ENCODE measurements at places on chromosomes 3 and 15.

DNA sequence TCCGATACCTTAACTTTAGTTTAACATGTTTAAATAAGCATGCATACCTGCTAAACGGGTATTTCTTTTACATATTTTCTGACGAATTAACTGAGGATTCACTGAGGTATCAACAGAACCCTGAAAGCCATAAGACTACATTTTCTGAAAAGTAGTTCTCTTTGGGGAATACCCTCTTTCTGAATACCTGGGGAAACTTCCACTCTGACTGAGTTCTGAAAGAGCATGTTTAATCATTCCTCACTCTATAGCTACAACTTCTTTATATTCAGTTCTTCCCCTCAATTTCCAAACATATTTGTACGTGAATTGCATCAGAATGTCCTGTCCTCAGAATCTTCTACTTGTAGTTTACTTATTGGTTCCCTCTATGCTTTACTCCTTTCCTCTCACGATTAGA is 403.0 kb downstream of the ROBO1 start:
- DNase-seq, result no peak

DNA sequence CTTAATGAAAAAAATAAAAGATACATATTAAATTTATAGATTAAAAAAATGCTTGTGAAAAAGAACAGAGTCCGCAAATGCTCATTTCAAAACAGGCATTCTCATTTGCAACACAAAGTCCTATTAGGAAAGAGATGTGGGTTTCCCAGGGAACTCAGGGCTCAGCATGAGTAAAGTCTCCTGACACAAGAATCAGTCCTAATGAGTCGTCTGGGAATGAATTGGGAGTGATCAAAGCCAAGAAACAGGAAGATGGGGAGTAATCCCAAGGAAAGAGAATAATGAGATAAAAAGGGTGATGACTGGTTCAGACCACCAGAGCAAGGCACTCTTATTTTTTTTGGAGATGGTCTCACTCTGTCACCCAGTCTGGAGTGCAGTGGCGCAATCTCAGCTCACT is 443.7 kb downstream of the NR2F2 start:
- no peak for DNase-seq

DNA sequence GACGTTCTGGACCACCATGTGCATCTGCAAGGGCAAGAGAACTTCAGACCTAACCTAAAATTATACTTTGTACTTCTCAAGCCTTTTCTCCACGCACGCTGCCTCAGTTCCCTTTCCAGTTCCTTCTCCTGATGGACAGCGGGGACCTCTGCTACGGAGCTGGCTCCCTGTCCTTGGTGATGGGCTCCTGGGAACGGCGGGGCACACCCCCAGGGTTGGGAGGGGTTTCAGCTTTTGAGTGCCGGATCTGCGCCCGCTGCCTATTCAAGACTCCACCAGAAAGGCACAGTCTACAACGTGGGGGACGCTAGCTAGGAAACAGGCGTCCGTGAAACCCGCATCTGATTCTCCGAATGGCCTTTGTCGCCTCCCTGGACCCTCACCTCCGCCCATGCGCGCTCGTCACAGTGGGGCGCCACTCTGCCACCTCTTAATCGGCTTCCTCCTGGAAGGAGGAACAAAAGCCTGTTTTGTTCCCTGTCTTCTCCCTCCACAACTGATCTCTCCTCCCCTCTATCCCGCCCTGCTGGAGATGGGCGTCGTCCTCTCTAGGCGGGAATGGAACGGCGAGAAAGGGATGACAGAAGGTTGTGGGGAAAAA is 2.2 kb downstream of the GPR149 start:
- no peak for DNase-seq

DNA sequence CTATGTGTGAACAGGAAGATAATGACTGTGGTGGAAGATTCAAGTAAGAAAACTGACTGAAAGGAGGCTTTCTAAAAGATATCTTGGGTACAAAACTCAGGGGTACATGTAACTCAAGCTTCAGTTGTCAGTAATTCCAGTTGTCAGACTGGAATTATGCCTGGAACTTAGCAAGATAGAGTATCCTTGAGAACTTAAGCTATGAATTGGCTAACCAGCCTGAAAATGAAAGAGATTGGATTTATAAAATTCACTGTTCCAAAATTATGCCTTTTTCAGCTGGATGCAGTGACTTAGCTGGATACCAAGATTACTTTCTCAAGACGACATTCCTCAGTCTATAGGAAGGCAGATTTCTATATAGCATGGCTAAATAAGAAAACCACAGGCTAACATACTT is 221.9 kb upstream of the ZBTB20 start:
- no peak for DNase-seq

DNA sequence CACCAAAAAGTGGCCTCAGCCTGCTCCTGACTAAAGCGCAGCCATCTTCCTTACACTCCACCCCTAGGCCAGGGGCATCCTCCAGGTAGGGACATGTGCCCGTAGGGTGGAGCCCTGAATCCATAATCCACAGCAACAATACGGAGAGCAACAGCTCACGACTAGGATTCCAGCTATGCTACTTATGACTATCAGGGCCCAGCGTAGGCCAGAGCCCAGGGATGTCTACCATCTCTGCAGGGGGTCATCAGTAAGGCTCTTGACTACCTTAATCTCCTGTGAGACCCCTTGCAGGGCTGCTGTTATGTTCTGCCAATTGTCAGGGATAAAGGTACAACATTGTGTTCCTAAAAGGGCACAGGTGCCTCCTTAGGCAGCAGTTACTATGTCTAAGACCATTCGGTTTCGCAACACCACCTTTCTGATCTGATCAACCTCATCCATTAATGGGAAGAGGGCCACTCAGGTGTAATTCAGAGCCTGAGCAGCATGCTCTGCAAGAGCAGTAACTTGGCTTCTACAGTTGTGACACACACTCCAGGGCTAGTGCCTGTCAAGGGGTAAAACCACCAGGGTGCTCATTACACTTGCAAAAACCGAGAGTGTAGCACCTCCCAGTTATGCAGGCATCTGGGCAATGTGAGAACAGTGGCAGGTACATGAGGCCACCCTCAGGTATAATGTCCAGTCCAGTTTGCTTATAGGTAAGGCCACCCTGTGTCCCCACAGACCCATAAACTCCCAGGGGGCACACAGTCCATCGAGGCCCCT is 11.0 kb downstream of the CCRL2 start:
- no peak for DNase-seq

DNA sequence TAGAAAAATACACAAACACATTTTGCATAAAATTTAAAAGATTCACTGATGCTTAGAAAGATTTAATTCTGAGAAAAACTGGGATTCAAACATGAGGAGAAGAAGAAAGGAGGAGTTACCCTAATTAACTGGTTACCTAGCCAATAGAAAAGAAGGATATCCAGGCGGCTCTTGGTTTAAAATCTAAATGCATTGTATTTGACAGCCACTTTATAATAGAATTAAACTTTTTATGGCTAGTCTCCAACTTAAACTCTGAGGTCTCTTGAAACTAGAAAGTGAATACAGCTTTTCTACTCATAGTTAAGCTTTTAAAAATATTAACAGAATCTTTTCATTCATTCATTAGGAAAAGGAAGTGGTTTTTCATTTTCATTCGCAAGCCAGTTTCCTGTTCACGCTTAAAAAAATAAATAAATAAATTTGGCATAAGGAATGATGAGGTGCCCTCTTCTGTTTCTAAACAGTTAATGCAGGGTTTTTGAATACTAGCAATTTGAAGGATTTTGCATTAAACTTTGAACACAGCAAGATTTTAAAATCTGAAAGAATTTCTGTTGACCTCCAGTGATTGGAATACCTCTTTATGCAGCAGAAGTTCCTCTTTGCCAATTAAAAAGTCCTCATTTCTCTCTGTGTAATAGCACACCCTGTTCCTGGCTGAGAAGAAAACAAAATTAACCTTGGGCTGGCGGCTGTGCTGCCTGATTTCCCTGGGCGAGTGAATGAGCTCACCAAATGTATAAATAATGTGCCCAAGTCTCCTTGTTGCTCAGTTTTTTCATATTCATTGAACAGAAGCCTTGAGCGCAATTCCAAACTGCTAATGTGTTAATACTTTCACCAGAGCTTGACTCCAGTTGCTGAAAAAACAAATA is 105.1 kb downstream of the ZMAT3 start:
- peak; percentile 59 for DNase-seq

GRCh38 chr3:163776743-163777142 is 1301.6 kb downstream of the SI start:
- DNase-seq, result no peak

DNA sequence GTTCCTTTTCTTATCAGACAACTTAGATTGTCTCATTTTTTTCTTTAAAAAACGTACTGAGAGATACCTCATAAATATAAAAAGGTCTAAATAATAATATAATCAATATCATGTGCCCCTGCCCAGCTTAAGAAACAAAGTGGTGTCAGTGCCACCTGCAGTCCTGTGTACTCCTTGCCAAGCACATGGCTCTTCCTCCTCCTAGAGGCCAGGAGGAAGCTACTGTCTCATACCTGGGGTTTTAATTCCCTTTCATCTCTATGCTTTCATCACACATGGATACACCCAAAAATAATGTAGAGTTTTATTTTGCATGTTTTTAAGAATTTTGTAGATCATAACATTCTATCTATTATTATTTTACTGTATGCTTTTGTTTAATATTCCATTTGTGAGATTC is 98.6 kb upstream of the C15orf61 start:
- peak; percentile 9 for DNase-seq

DNA sequence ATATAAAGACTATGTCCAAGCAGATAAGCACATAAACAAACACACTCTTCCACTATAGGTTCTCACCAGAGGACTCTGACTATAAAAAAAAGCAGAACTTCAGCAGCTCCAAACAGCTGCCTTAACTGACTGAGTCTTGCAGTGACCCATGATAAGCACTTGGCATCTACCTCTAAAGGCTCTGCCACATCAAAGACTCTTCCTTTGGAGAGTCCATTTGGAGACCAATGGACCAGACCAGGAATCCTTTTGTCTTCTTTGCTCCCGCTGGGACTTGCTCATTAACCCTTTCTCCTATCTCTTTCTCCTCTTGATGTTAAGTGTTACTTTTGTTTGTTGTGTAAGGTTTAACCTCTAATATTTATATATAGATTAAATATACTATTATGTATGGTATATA is 424.1 kb downstream of the RSL24D1 start:
- peak; percentile 8 for DNase-seq

GRCh38 chr3:11671648-11672100 is 28.0 kb upstream of the VGLL4 start:
- DNase-seq, result no peak

DNA sequence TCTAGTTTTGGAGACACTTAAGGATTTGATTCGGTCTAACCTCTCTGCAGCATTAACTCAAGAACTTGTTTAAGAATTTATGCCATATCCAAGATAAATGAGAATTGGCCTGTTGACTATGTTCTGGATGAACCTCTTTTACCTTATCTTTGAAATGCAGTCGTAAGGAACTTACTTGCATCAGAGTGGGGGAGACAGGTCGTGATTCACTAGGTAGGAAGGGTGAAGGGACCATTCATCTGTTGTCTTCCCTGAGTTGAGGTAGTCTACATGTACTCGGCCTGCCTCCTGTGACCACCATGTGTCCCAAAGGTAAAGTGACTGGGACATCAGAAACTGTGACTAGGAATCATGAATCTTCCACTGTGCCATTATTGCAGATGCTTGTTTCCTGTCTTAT is 248.0 kb upstream of the P2RY1 start:
- DNase-seq, result no peak

DNA sequence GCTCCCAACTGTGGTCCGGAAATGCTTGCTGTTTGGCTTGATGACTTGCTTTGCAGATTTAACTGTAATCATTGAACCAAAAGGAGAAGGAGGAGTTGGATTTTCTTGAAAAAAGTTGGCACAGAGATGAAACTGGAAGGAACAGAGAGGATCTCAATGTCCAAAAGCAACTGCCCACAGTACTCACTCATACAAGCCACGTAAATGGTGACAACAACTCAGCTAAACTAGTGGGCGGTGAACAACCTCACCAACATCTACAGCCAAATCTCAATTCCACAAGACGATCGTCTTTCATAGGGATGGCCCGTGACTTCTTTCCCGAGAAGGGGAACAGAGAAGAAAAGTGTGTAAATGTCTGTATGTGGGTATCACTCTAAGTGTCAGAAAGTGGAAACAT is 48.1 kb downstream of the MYO5C start:
- no peak for DNase-seq

DNA sequence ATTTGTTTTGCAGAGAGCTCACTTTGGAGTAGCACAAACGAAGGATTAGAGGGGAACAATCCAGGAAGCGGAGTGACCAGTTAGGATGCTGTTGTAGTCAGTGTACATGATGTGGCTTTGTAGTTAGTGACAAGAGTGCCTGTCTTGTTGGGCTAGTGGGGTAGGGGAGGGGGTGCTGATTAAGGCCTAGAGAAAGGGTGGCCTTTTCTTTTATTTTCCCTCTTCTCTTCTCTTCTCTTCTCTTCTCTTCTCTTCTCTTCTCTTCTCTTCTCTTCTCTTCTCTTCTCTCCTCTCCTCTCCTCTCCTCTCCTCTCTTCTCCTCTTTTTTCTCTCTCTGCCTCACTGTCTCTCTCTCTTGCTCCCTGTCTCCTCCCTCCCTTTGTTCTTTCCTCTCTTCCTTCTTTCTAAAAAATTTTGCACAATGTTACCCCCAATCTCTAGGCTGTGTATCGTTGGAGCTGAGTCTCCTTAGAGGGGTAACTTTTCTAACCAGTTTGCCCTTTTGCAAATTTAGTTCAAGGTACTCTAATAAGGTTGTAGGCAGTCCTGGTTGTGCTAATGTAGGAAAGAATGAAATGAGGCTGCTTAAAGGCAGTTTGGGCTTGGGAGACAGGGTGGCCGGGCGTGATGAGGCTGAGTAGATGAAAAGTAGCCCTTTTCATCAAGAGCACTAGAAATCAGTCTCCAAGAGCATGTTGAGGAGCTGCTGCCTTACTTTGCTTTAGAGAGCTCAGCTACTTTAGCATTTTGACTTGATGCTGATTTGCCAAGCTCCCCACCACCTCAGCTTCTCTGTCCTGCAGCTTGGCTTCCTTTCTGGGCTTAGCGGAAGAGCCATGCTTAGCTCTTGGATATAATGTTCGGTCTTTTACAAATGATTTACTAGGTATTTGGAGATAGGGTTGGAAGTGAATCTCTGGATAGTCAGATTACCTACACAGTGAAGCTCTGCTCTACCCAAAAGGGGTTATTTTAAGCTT is 58.6 kb downstream of the SV2B start:
- DNase-seq, result no peak

GRCh38 chr3:105401691-105402149 is 35.0 kb downstream of the ALCAM start:
- no peak for DNase-seq

- no peak for DNase-seq
These were observed 155.3 kb upstream of the MBNL1 start for GRCh38 chr3:152113413-152113812.

- no peak for DNase-seq
These were observed 16.5 kb downstream of the THSD4 start for GRCh38 chr15:71131601-71132362.

GRCh38 chr3:148971401-148972163 is 19.8 kb upstream of the GYG1 start:
- no peak for DNase-seq

All from SW480 (cell line).